MCF 10A (cell line): ENCODE measurements at places on chromosomes 3 and 15. TPM values are rescaled to one million over a fixed set of nuclear protein-coding genes. Genes with fewer than 3 reads are reported as not detected.

GRCh38 chr3:32990116-32990515 is 38.7 kb downstream of the CCR4 start:
- no peak overlapping the region for H3K27ac ChIP-seq
- no peak overlapping the region for H3K4me3 ChIP-seq
- no peaks in the 10 kb centered on the region for H3K4me1 ChIP-seq

- no peaks in the 10 kb centered on the region for H3K27me3 ChIP-seq
- DNase-seq: no peak
- no peak overlapping the region for H3K4me3 ChIP-seq
- no peak overlapping the region for H3K27ac ChIP-seq
- H3K4me1 ChIP-seq: peaks cover 5% of the 10 kb centered on the region
Measured at GRCh38 chr3:47057212-47057671, 77.8 kb downstream of the NBEAL2 start.

DNA sequence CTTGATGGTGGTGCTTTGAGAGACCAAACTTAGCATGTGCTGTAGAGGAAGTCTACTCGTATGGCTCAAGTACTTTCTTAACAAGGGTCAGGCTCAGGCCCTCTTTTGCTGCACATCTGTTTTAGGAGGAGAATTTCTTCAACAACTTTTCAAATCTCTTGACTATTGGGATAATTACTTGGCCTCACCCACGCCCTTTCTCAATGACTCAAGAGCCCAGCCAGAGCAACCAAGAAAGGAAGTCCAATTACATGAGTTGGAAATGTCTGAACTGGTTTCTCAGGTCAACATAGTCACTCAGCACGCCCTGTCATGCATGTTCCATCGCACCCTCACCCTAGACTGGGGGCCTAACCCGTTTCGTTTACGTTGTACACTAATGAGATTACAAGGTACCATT is 44.8 kb upstream of the UMPS start:
- H3K4me3 ChIP-seq: no peak overlapping the region
- DNase-seq: peak; percentile 18
- no peaks in the 10 kb centered on the region for H3K36me3 ChIP-seq
- peaks cover 4% of the 10 kb centered on the region for H3K4me1 ChIP-seq

DNA sequence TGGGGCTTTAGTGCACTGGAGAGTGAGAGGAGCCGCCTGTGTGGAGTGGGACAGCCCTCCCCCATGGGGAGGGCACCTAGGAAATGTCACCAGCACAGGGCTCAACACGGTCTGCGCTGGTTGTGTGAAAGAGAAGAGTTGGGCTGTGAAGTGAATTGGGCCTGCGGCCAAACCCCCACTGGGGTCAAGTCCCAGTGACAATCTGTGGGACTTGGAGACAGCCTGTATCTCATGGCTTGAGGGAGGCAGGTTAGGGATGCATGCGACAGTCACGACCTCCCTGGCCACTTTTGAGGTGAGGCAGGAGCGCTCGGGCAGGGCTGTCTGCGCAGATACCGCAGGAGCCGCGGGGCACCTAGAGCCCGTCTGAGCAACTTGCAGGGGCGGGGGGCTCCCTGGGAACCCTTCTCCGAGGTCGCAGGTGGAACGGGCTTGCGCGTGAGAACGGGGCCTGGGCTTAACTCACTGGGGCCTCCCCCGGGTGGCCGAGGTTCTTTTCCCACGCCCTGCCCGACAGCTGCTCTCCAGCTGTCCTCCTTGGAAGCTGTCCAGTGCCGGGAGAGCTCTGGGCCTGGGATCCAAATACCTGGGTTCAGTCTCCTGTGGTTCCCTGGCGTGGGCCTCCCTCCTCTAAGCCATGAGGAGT is 77.4 kb downstream of the SNRK start:
- H3K4me3 ChIP-seq: no peak overlapping the region
- H3K4me1 ChIP-seq: no peaks in the 10 kb centered on the region
- H3K36me3 ChIP-seq: no peaks in the 10 kb centered on the region

GRCh38 chr15:57329582-57330367 is 46.5 kb upstream of the CGNL1 start:
- no peak for DNase-seq
- no peaks in the 10 kb centered on the region for H3K36me3 ChIP-seq
- peaks cover 7% of the 10 kb centered on the region for H3K4me1 ChIP-seq
- H3K4me3 ChIP-seq: no peak overlapping the region
- peaks cover 24% of the 10 kb centered on the region for H3K27me3 ChIP-seq

- DNase-seq: no peak
- no peaks in the 10 kb centered on the region for H3K36me3 ChIP-seq
- H3K27ac ChIP-seq: peak overlapping the region; percentile 93
- peak overlapping the region; percentile 79 for H3K4me3 ChIP-seq
Measured at GRCh38 chr3:127674101-127674721, 1.5 kb downstream of the ABTB1 start.

DNA sequence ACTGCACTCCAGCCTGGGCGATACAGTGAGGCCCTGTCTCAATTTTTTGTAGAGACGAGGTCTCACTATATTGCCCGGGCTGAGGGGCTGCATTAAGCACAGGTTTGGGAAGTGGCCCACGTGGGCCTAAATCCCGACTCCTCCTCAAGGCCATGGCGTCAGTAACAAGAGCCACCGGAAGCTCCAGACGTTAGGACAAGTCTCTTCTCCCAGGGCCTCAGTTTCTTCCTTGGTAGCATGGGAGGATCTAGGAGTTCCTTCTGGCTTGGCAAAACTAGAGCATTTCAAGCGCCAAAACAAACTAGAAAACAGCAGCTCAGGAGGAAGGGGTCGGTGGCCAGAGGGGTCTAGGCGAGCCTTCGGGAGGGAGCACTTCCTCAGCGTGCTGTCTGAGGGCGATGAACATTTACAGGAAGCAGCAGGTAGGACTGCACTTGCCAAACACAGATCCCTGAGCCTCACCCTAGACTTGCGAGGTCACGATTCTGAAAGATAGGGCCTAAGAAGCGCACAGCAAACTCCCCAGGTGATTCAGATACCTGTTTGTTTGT is 536 bp downstream of the SNAPC5 start:
- H3K27ac ChIP-seq: peak overlapping the region; percentile 87
- H3K27me3 ChIP-seq: no peaks in the 10 kb centered on the region
- H3K36me3 ChIP-seq: peaks cover 75% of the 10 kb centered on the region
- no peak for DNase-seq
- peaks cover 13% of the 10 kb centered on the region for H3K4me1 ChIP-seq

GRCh38 chr15:81302701-81303109 is 21.2 kb downstream of the STARD5 start:
- H3K4me3 ChIP-seq: no peak overlapping the region
- H3K36me3 ChIP-seq: no peaks in the 10 kb centered on the region
- no peaks in the 10 kb centered on the region for H3K27me3 ChIP-seq
- H3K4me1 ChIP-seq: peaks cover 15% of the 10 kb centered on the region

DNA sequence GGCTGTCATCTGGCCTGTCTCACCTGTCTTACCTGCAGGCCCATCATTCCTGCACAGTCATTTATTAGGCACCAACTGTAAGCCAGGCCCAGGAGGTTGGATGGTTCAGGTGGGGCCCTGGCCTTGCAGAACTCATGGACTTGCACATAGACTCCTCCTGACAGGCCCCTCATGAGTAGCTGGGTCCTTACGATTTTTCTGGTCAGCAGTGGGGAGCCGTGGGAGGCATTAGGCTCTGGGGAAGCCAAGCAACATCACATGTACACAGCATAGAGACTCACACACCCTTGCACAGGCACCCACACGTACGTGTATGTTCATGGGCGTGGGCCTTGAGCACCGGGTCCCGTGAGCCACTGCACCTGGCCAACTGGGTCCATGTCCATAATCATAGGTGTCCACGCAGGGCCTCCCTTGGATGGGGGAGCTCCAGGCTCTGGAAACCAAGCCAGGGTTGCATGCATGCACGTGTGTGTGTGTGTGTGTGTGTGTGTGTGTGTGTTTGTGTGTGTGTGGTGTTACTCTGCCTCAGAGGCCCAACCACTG is 20.3 kb downstream of the CISH start:
- no peak overlapping the region for H3K27ac ChIP-seq
- no peak for DNase-seq
- peaks cover 5% of the 10 kb centered on the region for H3K4me1 ChIP-seq

- H3K4me1 ChIP-seq: no peaks in the 10 kb centered on the region
- H3K27ac ChIP-seq: no peak overlapping the region
- peaks cover 33% of the 10 kb centered on the region for H3K27me3 ChIP-seq
- no peak for DNase-seq
- no peak overlapping the region for H3K4me3 ChIP-seq
Measured at GRCh38 chr3:50453907-50454306, 49.5 kb downstream of the CACNA2D2 start.

NOX5 gene
- total RNA-seq: 1.4 and 1.8 TPM in 2 replicates

COL6A5 gene
- total RNA-seq: not detected in 2 replicates

CFAP20DC gene
- 1.1 and 1.5 TPM in 2 replicates for total RNA-seq

TTC21A gene
- total RNA-seq: 2.1 and 5.4 TPM in 2 replicates
